ENCODE measurements at places on chromosomes 1 and 21. TPM values are rescaled to one million over a fixed set of nuclear protein-coding genes. Genes with fewer than 3 reads are reported as not detected.

GRCh38 chr1:224116131-224116530 is 2.2 kb downstream of the FBXO28 start:
- peaks cover 5% of the 10 kb centered on the region for H3K36me3 ChIP-seq
- DNase-seq = no peak
- H3K4me3 ChIP-seq = peak overlapping the region; percentile 58
- H3K27me3 ChIP-seq = peaks cover 5% of the 10 kb centered on the region

GRCh38 chr1:92084651-92085050 is 4.5 kb downstream of the BTBD8 start:
- H3K36me3 ChIP-seq = peaks cover 36% of the 10 kb centered on the region
- no peaks in the 10 kb centered on the region for H3K27me3 ChIP-seq
- H3K4me1 ChIP-seq = peaks cover 2% of the 10 kb centered on the region
- H3K4me3 ChIP-seq = no peak overlapping the region
- no peak overlapping the region for H3K27ac ChIP-seq
- no peak for DNase-seq

DNA sequence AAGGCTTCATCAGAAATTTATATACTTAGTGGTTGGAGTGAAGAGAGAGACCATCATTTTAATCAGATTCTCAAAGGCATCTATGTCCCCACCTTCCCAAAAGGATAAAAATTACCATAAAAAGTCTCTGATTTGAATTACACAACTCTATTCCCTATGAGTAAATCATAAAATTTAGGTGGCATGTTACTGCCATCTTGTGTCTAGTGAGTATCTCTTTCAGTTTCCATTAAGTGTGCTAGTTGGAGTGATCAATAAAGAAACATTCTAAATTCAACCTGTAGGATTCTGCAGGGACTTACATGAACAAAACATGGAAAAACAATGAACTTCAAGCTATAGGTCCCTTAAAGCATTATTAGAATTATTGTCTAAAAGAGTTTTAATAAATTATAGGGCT is 655.4 kb downstream of the LTN1 start:
- peak overlapping the region; percentile 44 for H3K27ac ChIP-seq
- no peak for DNase-seq
- H3K36me3 ChIP-seq = peaks cover 3% of the 10 kb centered on the region
- H3K4me1 ChIP-seq = peaks cover 65% of the 10 kb centered on the region
- no peak overlapping the region for H3K4me3 ChIP-seq
- H3K27me3 ChIP-seq = no peaks in the 10 kb centered on the region

GRCh38 chr1:163265547-163265946 is 56.2 kb upstream of the NUF2 start:
- H3K36me3 ChIP-seq = peaks cover 4% of the 10 kb centered on the region
- peaks cover 9% of the 10 kb centered on the region for H3K4me1 ChIP-seq
- no peak for DNase-seq
- no peak overlapping the region for H3K27ac ChIP-seq
- no peaks in the 10 kb centered on the region for H3K27me3 ChIP-seq

- no peak overlapping the region for H3K27ac ChIP-seq
- H3K27me3 ChIP-seq = peaks cover 9% of the 10 kb centered on the region
- H3K36me3 ChIP-seq = no peaks in the 10 kb centered on the region
- DNase-seq = no peak
Observed at GRCh38 chr1:181178241-181178879, 89.9 kb downstream of the IER5 start.

FCRL2 gene
- total RNA-seq = not detected

GRCh38 chr1:99110140-99111041 is 105.7 kb upstream of the PLPPR5 start:
- no peaks in the 10 kb centered on the region for H3K36me3 ChIP-seq
- H3K4me3 ChIP-seq = no peak overlapping the region
- H3K27me3 ChIP-seq = no peaks in the 10 kb centered on the region

DNA sequence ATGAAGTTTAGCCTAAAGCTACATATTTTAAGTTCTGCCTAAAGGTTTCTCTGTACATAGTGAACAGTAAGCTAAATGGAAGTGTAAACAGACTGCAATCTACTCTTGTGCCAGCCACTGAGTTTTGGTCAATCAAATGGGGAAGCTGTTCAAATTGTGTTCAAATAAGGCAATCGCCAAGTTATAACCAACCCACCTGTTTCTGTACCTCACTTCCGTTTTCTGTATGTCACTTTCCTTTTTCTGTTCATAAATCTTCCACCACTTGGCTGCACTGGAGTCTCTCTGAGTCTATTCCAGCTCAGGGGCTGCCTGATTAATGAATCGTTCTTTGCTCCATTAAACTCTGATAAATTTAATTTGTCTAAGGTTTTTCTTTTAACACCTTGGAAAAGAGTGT is 10.8 kb upstream of the THEM4 start:
- no peaks in the 10 kb centered on the region for H3K27me3 ChIP-seq
- no peak overlapping the region for H3K27ac ChIP-seq
- no peaks in the 10 kb centered on the region for H3K36me3 ChIP-seq
- peaks cover 16% of the 10 kb centered on the region for H3K4me1 ChIP-seq
- no peak overlapping the region for H3K4me3 ChIP-seq

DNA sequence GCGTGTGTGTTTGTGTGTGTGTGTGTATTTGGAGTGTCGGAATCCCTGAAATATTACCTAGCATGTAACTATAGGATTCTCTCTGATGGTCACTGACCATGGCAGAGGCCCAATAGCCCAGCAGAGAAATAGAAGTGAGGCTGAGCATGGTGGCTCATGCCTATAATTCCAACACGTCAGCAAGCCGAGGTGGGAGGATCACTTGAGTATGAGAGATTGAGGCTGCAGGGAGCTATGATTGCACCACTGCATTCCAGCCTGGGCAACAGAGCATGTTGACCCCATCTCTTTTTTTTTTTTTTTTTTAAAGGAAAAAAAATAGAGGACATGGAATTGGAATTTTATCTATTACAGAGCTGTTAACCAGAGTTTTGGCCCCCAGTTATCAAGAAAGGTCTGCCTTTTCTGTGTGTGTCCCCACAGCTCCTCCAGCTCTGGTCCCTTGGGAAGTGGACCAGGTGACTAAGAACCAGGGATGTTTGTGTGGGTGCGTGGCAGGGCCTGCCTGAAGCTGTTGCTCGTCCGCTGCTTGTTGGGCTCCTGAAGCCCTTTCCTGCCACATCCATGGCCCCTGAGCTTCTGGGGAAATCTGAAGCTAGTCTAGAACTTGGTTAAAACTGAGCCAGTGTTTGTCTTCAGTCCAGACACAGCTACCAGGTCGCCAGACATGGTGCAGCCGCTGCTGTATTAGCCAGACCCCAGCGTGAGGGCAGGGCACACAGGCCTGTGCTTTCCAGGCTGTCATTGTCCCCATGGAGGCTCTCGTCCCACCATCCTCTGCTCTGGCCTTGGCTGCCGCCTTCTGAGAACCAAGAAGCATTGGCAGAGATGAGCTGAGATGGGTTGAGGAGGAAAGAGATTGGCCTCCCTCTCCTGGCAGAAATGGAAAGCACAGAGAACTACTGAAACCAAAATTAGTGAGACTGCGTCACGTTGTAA is 25.5 kb downstream of the CAPN9 start:
- H3K4me3 ChIP-seq = no peak overlapping the region
- H3K27ac ChIP-seq = peak overlapping the region; percentile 24
- no peaks in the 10 kb centered on the region for H3K36me3 ChIP-seq
- H3K4me1 ChIP-seq = peaks cover 15% of the 10 kb centered on the region
- H3K27me3 ChIP-seq = peaks cover 10% of the 10 kb centered on the region
- no peak for DNase-seq

GRCh38 chr1:160112357-160112756 is 3.2 kb upstream of the ATP1A2 start:
- no peaks in the 10 kb centered on the region for H3K36me3 ChIP-seq
- peak overlapping the region; percentile 5 for H3K27ac ChIP-seq
- peaks cover 14% of the 10 kb centered on the region for H3K4me1 ChIP-seq

- H3K36me3 ChIP-seq = peaks cover 25% of the 10 kb centered on the region
- no peak for DNase-seq
- H3K4me3 ChIP-seq = no peak overlapping the region
- H3K27me3 ChIP-seq = no peaks in the 10 kb centered on the region
Observed at GRCh38 chr1:1254667-1254998, 8.1 kb upstream of the C1QTNF12 start.

DNA sequence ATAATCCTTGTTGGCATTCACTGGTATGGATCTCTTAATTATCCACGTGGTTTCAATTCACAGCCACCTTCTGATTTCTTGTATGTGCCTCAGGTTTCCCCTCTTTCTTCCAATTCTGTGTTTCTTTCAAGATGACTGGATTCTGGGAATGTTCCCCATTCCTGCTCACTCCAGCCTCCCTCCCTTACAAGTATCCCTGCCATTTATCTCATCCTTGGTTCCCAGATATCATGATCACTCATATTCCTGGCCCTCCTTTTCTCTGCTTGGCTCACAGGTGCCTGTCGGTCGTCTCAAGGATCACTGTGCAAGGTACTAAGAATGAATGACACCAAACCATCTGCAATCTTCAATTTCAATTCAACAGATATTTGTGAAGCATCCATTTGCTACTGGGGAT is 279.2 kb downstream of the ASTN1 start:
- no peak for DNase-seq
- H3K27ac ChIP-seq = no peak overlapping the region
- no peaks in the 10 kb centered on the region for H3K36me3 ChIP-seq
- H3K4me3 ChIP-seq = no peak overlapping the region
- no peaks in the 10 kb centered on the region for H3K4me1 ChIP-seq

- peak within 1 kb of the TSS; percentile 82 for H3K4me3 ChIP-seq
- DNase-seq = peak; percentile 99
- H3K27me3 ChIP-seq = no peaks in the 10 kb centered on the region
- peak within 1 kb of the TSS; percentile 99 for H3K27ac ChIP-seq
Observed at GRCh38 chr1:32650752-32651460, at the start of gene RBBP4. RBBP4 (plus strand) TSS chr1:32651208; CDS start chr1:32651307, 99 bp downstream.

DNA sequence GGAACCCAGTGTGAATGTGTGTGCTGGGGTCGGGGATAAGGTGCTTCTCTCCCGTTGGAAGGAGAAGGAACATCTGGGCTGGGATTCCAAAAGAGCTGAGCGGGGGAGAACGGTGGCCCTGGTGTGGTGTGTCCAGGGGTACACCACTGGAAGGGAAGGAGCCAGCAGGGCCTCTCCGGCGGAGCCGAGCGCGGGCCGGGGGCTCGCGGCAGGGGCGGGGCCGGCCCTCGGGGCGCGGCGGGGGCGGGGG is 231 bp upstream of the RPS6KA1 start:
- no peaks in the 10 kb centered on the region for H3K36me3 ChIP-seq
- peak overlapping the region; percentile 83 for H3K27ac ChIP-seq
- peaks cover 22% of the 10 kb centered on the region for H3K4me1 ChIP-seq

- no peak overlapping the region for H3K4me3 ChIP-seq
- peaks cover 14% of the 10 kb centered on the region for H3K4me1 ChIP-seq
- no peak overlapping the region for H3K27ac ChIP-seq
- DNase-seq = no peak
Observed at GRCh38 chr1:237748171-237748960, 142.4 kb downstream of the ZP4 start.

DNA sequence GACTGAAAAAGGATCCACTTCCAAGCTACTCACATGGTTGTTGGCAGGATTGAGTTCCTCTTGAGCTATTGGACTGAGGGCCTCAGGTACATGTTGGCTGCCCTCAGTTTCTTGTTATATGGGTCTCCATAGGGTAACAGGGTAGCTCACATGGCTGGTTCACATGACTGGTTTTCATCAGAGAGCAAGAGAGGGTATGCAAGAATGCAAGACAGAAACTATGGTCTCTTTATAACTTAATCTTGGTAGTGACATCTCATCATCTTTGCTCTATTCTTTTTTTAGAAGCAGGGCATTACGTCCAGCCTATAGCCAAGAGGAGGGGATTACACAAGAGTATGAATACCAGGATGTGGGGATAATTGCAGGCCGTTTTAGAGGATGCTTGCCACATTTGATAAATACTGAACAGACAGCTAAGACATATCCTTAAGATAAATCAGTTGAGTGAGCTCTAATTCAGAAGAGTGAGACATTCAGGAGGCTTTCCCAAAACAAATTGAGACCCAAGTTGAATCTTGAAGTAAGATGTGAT is 100.2 kb downstream of the HMCN1 start:
- H3K27ac ChIP-seq = no peak overlapping the region
- peaks cover 5% of the 10 kb centered on the region for H3K36me3 ChIP-seq
- DNase-seq = no peak
- H3K4me1 ChIP-seq = peaks cover 14% of the 10 kb centered on the region
- no peak overlapping the region for H3K4me3 ChIP-seq
- H3K27me3 ChIP-seq = no peaks in the 10 kb centered on the region

ANXA9 gene
- 1.2 TPM for total RNA-seq

GRCh38 chr1:109319114-109319513 is 12.3 kb upstream of the MYBPHL start:
- no peak overlapping the region for H3K27ac ChIP-seq
- peaks cover 26% of the 10 kb centered on the region for H3K36me3 ChIP-seq
- H3K4me3 ChIP-seq = no peak overlapping the region
- H3K4me1 ChIP-seq = peaks cover 2% of the 10 kb centered on the region

DNA sequence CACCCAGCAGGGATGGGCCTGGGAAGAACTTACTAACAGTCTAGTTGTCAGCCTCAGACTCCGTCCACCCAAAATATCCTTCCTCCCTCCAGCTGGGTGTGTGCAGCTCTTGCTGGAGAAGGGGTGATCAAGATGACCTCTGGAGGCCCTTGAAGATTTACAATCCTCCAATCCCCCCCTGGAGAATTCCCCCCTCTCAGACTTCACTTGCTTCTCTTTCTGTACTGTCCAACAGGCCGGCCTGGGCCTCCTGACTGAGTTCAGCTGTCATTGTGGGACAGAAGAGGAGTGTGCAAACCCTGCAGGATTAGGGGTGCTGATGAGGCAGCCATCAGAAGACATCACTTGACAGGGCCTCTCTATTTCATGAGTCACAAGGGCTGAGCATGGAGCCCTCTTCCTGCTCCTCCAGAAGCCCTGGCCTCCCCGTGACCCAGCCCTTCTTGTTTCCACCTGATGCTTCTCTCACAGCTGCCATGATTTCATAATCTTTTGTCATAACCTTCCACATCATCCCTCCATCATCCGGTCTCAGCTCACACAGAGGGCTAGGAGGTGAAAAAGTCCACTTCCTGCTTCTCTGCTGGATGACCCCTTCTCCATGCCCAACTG is 17.5 kb upstream of the IGFN1 start:
- no peaks in the 10 kb centered on the region for H3K27me3 ChIP-seq
- no peak for DNase-seq
- H3K36me3 ChIP-seq = no peaks in the 10 kb centered on the region

DNA sequence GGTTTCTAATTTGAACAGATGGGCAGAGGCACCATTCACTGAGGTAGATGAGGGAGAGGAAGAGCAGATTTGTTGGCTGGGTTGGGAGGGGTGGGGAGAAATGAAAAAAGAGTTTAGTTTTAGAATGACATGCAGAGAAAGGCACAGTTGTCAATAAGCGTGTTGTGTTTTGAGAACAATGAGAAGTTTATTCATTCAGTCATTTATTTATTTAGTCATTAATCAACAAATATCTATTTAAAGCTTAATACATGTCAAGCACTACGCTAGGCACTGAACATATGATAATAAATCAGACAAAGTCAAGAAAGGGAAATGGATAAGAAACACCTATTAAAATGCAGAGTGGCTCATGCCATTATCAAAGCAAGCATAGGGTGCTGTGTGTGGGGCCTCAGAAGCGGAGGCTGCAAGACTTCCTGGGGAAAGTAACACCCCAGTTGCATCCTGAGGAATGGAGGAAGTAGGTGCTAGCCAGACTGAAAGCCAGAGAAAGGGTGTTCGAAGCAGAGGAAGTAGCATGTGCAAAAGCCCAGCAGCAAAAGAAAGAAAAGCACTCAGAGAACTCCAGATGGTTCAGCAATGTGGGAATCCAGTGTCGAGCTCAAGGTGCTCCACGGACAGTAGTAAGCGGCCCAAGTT is 114.1 kb downstream of the RNF220 start:
- peaks cover 52% of the 10 kb centered on the region for H3K27me3 ChIP-seq
- H3K4me3 ChIP-seq = no peak overlapping the region
- H3K4me1 ChIP-seq = no peaks in the 10 kb centered on the region

PYHIN1 gene
- not detected for total RNA-seq

GRCh38 chr21:29228306-29228705 is 70.4 kb upstream of the BACH1 start:
- DNase-seq = no peak
- H3K4me1 ChIP-seq = peaks cover 6% of the 10 kb centered on the region
- no peaks in the 10 kb centered on the region for H3K27me3 ChIP-seq
- H3K27ac ChIP-seq = no peak overlapping the region
- H3K36me3 ChIP-seq = no peaks in the 10 kb centered on the region

Data from mesothelial cell of epicardium (in vitro differentiated cells).